ENCODE measurements at places on chromosomes 2 and 18. TPM values are rescaled to one million over a fixed set of nuclear protein-coding genes. Genes with fewer than 3 reads are reported as not detected.

Gene MROH2A
- total RNA-seq: not detected

DNA sequence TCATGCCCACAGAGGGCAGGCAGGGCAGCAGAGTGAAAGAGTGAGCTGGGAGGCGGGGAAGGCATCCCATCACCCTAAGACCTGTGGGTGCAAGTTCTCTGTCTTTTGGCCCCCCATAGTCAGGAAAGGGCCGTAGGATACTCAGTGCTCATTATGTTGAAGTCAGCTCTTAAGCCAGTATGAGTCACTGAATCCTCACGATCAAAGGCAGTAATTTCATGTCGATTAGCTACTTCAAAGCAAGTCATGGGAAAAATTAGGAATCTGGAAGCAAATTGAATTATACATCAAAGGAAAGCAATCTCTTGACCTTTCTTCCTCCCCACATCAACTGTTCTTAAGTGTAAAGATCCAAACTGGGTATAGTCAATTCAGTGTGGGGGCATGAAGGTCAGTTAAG, 178.9 kb downstream of the FHOD3 start:
- DNase-seq: no peak
- H3K27ac ChIP-seq: no peak overlapping the region
- H3K4me3 ChIP-seq: no peak overlapping the region
- H3K4me1 ChIP-seq: no peaks in the 10 kb centered on the region

DNA sequence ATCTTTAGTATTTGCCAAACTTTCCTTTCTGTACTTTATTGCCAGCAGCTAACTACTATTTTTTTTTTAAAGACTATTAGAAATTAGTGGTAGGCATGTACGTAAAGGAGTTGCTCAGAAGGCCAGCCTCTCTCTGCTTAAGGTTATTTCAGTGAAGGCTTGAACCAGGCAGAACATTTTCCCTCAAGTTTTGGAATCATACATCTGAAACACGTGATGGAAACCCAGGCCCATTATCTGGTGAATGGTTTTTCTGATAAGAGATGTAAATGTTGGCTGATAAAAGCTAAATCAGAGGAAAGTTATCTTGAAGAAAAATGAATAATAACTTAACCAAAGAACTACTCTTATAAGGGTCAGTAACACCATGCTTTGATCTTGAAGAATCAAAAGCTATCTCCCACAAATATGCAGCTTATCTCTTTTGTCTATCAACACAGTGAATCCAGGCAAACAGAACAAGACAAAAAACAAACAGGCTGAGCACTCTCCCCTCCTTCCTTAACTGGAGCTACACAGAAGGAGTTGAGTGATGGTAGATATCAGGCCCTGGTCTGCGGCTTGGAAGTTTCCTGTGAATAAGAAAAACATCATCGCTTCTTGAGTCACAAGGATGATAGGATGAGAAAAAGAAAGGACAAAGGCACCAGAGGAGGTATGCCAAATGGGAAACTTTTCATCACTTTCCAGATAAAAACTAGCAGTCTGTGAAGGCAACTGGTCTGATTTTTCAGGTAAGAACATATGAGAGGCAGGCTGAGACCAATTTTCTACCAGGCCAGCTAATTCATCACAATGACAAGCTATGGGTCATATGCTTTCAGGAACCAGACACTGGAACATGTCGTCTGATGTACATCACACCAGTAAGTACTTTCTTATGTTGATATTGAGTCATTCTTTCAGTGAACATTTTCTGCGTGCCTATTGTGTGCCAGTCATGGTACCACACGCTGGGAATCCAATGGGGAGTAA, 88.4 kb upstream of the STK17B start:
- DNase-seq: no peak
- H3K4me3 ChIP-seq: no peak overlapping the region
- no peaks in the 10 kb centered on the region for H3K36me3 ChIP-seq
- H3K27me3 ChIP-seq: no peaks in the 10 kb centered on the region
- H3K27ac ChIP-seq: no peak overlapping the region

GRCh38 chr2:233407771-233408181, 53.5 kb downstream of the DGKD start:
- no peaks in the 10 kb centered on the region for H3K27me3 ChIP-seq
- DNase-seq: no peak
- no peak overlapping the region for H3K27ac ChIP-seq
- peaks cover 19% of the 10 kb centered on the region for H3K36me3 ChIP-seq

- no peak overlapping the region for H3K27ac ChIP-seq
- no peak for DNase-seq
- H3K4me1 ChIP-seq: no peaks in the 10 kb centered on the region
- H3K4me3 ChIP-seq: no peak overlapping the region
Measured at GRCh38 chr18:8140841-8141501, 468.3 kb upstream of the RAB12 start.

DNA sequence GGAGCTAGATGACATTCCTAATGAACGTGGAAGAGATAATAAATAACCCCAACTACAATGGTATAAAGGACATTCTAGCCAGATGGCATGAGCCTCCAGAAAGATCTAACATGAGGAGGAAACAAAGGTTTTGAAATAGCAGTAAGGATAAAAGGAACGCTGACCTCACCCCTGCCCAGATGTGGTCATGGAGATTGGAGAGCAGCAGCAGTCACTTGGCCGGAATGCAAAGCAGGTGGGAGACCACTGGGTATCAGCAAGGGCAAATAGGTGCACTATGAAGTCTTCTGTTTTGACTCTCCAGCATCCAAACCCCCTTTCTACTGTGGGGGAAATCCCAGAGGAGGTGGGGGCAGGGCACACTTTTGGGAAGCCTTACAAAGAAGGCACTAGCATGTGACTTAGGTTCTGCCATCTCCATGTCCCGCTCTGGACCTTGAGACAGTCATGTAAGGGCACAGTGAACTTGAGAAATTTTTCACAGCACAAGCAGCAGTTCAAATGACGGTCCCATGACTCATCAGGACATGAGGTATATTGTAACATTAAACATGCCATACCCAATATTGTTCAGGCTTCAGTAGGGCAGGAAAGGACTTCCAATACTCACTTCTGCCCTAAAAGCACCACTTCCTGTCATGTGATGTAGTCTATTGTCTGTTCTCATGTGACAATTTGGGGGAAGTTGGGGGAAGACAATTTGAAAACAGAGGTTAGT, 55.2 kb downstream of the METTL4 start:
- DNase-seq: peak; percentile 35
- H3K36me3 ChIP-seq: no peaks in the 10 kb centered on the region
- H3K4me3 ChIP-seq: no peak overlapping the region
- H3K27ac ChIP-seq: no peak overlapping the region

DNA sequence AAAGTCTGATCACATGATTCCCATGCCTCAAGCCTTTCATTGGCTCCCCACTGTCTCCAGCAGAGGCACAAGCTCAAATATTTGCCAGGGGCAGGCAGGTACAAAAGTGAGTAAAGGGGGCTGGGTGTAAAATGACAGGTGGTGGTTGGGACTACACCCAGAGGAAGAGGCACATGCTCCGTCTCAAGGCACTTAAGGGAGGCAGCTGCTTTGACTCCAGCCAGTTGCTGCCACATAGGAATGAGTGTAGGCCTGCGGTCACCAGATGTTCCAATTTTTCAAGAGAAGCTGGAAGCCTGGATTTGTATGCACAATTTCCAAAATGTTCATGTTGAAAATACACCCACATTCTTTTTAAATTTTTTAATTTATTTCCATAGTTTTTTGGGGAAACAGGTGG, 164.4 kb downstream of the UPP2 start:
- no peaks in the 10 kb centered on the region for H3K27me3 ChIP-seq
- DNase-seq: no peak
- no peak overlapping the region for H3K27ac ChIP-seq
- H3K4me1 ChIP-seq: no peaks in the 10 kb centered on the region
- H3K36me3 ChIP-seq: no peaks in the 10 kb centered on the region

Data from natural killer cell (primary cell).